ENCODE measurements at places on chromosomes 5 and 9. TPM values are rescaled to one million over a fixed set of nuclear protein-coding genes. Genes with fewer than 3 reads are reported as not detected.

Gene C5orf15
- 16.6 TPM for total RNA-seq

Gene IL13
- not detected for total RNA-seq

Gene CDX1
- not detected for total RNA-seq

Gene SNCAIP
- total RNA-seq = 0.58 TPM

Gene PKD2L2
- not detected for total RNA-seq

Gene ETF1
- total RNA-seq = 36.7 TPM

Gene C5orf58
- not detected for total RNA-seq

DNA sequence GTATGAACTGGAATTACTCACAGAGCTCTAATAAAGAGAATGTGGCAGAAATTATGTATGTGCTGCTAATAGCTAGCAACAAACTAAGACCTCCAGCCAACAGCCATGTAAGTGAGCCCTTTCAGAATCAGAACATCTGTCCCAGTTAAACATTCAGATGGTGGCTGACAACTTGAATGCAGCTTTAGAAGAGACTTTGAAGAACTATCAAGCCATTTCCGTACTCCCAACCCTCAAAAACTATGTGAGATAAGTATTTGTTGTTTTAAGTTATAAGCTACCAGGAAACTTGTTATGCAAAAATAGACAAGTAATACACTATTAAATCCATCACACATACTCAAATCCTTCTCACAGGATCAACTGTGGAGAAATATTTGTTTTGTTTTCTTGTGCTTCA, 205.2 kb upstream of the EDIL3 start:
- no peak for DNase-seq
- no peak overlapping the region for H3K4me3 ChIP-seq
- no peaks in the 10 kb centered on the region for H3K36me3 ChIP-seq

DNA sequence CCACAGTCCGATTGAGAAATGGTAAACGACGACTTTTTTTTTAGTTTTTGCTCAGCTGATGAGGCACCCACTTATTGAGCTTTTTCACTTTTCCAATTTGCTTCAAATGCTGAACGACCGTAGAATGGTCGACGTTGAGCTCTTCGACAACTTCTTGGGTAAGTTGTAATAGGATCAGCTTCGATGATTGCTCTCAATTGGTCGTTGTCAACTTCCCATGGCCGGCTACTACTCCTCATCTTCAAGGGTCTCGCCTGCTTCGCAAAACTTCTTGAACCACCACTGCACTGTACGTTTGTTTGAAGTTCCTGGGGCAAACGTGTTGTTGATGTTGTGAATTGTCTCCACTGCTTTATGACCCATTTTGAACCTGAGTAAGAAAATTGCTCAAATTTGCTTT, 35.7 kb downstream of the NSD1 start:
- no peaks in the 10 kb centered on the region for H3K4me1 ChIP-seq
- H3K4me3 ChIP-seq = no peak overlapping the region

- no peaks in the 10 kb centered on the region for H3K27me3 ChIP-seq
- no peak overlapping the region for H3K4me3 ChIP-seq
- no peaks in the 10 kb centered on the region for H3K4me1 ChIP-seq
- H3K36me3 ChIP-seq = no peaks in the 10 kb centered on the region
- no peak overlapping the region for H3K27ac ChIP-seq
Observed at GRCh38 chr9:83199240-83199639, 136.3 kb upstream of the RASEF start.

DNA sequence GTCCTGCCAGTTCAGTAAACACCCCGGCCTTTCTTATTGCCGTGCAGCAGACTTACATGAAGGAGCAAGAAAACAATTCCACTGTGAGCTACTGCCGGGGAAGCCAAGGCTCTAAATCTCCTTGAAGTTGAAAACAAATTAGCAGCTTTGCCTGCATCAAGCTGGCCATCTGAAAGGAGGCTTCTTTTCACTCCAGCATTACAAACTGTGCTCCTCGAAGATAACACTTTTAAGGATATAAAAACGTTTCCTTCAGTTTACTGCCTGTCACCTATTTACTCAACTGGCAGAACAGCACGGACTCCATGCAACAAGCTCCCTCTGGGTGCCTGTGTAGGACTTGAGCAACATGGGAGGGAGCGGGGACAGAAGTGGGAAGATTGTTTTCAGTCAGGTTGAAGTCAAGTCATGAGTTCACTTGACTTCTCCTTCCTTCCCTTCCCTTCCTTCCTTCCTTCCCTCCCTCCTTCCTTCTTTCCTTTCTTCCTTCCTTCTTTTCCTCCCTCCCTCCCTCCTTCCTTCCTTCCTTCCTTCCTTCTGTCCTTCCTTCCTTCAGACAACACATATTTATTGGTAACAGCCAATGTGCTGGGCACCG, 67.4 kb downstream of the ZNF608 start:
- H3K27me3 ChIP-seq = no peaks in the 10 kb centered on the region
- peaks cover 49% of the 10 kb centered on the region for H3K4me1 ChIP-seq
- no peak for DNase-seq
- no peak overlapping the region for H3K4me3 ChIP-seq
- no peak overlapping the region for H3K27ac ChIP-seq

- H3K27me3 ChIP-seq = no peaks in the 10 kb centered on the region
- DNase-seq = no peak
- no peak overlapping the region for H3K27ac ChIP-seq
- H3K4me1 ChIP-seq = no peaks in the 10 kb centered on the region
- no peak overlapping the region for H3K4me3 ChIP-seq
- H3K36me3 ChIP-seq = no peaks in the 10 kb centered on the region
Observed at GRCh38 chr5:127358740-127359139, 68.1 kb downstream of the MEGF10 start.

GRCh38 chr9:78866207-78867132, 569.5 kb downstream of the PSAT1 start:
- H3K4me1 ChIP-seq = no peaks in the 10 kb centered on the region
- no peak overlapping the region for H3K27ac ChIP-seq
- no peaks in the 10 kb centered on the region for H3K36me3 ChIP-seq
- DNase-seq = no peak

DNA sequence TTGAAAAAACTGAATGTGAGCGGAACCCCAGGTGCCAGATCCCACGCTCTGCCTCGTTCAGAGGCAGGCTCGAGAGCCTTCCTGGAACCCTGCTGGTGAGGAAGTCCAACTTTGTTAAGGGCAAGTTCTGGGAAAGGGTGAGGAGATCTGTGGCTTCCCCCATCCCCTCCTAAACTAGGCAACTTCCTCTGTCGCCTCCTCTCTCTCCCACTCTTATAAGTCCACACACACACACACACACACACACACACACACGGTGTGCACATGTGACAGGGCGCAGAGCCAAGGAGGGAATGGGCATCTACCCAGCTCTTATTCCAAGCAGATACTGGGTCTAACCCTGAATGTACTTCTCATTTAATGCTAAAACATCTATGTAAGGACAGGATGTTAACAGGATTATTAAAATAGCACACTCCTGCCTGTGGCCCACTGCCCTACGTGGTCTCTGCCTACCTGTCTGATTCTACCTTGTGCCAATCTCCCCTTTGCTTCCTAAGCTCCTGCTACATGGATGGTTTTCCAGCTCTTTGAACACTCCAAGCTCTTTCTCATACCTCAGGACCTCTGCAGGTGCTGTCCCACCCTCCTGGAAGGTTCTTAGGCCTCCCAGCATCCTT, 72.4 kb upstream of the FBXW11 start:
- no peak overlapping the region for H3K4me3 ChIP-seq
- peak; percentile 79 for DNase-seq
- no peaks in the 10 kb centered on the region for H3K36me3 ChIP-seq
- H3K27ac ChIP-seq = peak overlapping the region; percentile 41
- H3K4me1 ChIP-seq = no peaks in the 10 kb centered on the region

GRCh38 chr5:132386644-132387286, 17.3 kb downstream of the SLC22A5 start:
- H3K27ac ChIP-seq = peak overlapping the region; percentile 88
- no peak overlapping the region for H3K4me3 ChIP-seq
- DNase-seq = peak; percentile 67
- H3K36me3 ChIP-seq = peaks cover 10% of the 10 kb centered on the region
- peaks cover 8% of the 10 kb centered on the region for H3K4me1 ChIP-seq

GRCh38 chr5:59685793-59686192, 207.7 kb downstream of the PDE4D start:
- no peak overlapping the region for H3K4me3 ChIP-seq
- no peaks in the 10 kb centered on the region for H3K36me3 ChIP-seq
- H3K27me3 ChIP-seq = no peaks in the 10 kb centered on the region
- H3K27ac ChIP-seq = no peak overlapping the region

GRCh38 chr9:122944960-122945888, 4.4 kb downstream of the RABGAP1 start:
- H3K4me3 ChIP-seq = no peak overlapping the region
- H3K27me3 ChIP-seq = no peaks in the 10 kb centered on the region
- no peak for DNase-seq

Data from pancreas (tissue), 10 donors.